BJ (cell line): ENCODE measurements at places on chromosomes 4 and X.

DNA sequence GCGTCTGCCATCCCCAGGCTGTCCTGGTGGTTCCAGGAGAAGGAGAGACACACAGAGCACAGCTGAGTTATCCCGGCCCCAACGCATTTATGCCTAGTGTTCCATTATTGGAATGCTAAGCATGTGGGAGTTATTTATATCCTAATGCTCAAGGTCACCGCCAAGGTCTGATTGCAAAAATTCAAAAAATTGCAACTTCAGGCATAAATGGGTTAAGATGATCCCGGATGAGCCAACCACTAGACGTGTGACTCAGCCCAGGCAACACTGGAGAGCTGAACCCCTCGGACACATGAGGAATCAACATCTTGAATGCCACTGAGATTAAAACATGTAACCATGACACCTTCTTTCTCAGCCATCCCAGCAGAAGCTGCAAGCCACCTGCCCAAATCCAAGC lies 3.8 kb upstream of the ZCCHC4 start:
- no peak for DNase-seq

- no peak for DNase-seq
These were observed 39.9 kb downstream of the CCNG2 start for GRCh38 chr4:77196866-77197265.

DNA sequence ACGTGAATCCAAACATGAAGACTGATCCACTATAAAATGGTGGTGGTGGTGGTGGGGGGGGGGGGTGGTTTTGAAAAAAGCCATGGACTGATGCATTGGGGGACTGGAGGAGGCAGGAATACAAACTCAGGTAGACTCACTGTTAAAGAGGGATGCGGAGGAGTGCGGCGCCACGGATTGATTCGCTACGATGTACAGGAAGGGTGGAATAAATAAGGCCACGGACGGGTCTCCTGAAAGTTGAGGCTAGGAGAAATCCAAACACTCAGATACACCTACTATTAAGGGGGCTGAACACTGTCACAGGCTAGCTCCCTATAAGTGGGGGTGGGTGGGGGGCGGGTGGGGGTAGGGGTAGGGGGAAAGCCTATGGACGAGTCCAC lies 591 bp downstream of the ELK1 start:
- DNase-seq, result no peak

DNA sequence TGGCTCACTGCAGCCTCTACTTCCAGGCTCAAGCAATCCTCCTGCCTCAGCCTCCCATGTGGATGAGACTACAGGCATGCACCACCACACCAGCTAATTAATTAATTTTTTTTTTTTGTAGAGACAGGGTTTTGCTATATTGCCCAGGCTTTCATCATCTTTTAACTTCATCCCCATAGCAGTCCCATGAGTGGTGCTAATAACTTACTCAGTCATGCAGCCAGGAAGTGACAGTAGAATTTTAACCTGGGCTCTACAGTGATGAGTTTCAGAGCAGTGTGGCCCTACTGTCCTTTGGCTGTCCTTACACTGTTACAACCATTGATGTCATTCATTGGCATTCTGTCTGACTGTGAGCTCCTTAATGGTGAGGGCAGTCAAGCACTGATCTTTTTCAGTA lies 3.9 kb upstream of the OCIAD2 start:
- no peak for DNase-seq

DNA sequence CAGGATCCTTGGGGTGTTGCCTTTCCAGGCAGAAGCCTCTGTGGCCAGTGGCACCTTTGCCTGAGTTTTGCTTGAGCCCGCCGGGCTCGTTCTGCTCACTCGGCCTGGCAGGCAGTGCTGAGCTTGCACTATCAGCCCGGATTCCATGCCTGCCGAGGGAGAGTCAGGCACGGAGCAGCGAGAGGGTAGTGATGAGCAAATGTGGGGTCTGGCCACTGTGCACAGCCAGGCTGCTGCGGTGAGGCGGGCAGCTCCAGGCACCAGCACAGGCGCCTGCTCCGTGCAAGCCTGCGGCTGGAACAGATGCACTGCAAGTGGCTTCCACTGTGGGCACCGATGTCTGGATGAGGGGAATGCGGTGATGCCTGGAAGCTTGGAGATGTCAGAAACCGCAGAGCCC lies 619.2 kb downstream of the RAPGEF2 start:
- no peak for DNase-seq

GRCh38 chr4:2768921-2769336 lies 12.8 kb upstream of the TNIP2 start:
- no peak for DNase-seq

DNA sequence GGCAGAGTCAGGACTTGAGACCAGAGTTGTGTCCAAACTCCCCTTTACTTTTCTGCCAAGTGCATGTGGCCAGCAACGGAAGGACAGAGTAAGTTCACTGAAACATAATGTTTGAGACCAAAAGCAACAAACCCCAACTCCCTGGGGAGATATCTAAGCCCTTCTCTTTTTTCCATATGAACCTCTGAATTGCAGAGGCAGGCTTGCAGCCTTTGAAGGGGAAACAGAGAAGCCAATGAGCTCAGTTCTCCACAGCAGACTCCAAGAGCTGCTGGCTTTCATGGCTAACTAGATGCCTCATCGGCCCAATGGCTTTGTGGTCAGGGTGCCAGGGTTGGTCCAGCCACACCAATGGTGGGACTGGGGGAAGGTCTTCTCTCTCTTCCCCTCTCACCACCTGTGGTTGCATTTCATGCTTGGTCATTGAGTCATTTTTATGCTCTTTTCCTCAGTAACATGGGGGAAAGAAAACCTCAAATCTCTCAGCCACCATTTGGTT lies 34.0 kb downstream of the STARD8 start:
- DNase-seq, result no peak

DNA sequence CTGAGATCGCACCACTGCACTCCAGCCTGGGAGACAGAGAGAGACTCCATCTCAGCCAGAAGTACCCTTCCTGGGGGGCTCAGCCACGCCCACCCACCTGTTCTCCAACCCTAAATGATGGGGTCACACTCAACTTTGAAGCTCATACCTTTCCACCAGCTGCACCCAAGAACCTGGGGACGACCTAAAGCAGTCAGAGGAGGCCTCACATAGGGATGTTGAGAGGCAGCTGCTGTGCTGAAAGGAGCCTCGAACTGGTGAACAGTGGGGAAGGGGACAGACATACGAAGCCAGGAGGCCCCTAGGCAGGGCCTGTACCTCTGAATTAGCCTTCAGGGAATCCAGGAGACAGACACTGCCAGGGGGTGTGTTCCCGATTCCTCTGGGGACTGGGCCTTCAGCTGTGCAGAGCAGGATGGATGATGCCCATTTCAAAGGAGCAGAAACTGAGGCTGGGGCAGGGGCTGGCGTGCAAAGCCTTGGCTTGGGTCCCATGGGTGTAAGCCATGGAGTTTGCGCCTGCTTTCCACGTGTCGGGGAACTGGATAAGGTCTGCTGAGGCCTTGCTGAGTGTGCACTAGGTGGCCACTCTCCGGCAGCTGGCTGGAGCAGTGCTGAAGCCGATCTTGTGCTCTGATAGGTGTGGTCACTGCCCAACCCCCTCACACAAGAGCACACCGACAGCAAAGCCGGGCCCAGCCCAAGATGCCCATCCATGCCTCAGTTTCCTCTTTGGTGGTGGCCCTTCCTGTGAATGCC lies 130.8 kb downstream of the CPZ start:
- DNase-seq, result no peak
